ENCODE measurements at places on chromosomes 5 and 9. TPM values are rescaled to one million over a fixed set of nuclear protein-coding genes. Genes with fewer than 3 reads are reported as not detected.

Gene NPR3
- 23.6 TPM for total RNA-seq

Gene SPIN1
- 116 TPM for total RNA-seq

Gene IRF1
- 7.2 TPM for total RNA-seq

Gene SEMA6A
- 0.20 TPM for total RNA-seq

DNA sequence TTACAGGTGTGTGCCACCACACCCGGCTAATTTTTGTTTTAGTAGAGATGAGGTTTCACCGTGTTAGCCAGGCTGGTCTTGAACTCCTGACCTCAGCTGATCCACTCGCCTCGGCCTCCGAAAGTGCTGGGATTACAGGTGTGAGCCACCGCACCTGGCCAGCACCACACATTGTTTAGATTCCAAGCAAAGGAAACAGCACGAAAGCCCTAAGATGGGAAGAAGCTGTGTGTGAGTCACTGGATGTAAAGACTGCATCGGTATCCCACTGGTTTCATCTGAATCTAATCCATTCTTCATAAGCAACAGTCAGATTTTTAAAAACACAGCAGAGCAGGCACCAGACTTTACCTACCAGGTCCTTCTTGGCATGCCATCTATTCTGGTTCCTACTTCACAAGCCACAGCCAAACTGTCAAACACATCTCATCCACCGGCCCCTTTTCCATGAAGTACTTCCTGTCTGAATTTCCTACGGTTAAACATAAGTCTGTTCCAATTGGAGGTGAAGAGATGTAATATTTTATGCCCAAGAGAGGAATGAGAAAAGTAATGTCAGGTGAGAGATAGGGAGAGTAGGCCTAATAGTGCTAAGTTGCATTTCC lies 17.4 kb downstream of the UBTD2 start:
- no peak for DNase-seq

DNA sequence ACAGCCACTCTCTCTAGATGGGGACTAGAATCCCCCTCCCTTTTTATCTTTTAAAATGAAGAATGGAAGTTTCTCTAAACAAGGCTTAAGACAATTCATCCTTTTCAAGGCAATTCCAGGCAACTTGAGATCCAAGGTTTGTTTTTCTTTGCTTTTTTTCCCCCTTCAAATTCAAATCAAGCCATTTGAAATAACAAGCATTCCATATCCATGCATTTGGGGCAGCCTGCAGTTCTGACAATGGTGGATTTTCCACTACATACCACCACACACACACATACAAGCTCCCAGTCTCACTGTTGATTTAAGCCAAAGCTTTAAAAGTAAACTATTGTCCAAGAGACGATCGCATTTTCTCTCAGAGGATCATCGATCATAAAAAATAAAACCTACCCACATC lies 424 bp downstream of the INSYN2B start:
- DNase-seq = no peak

DNA sequence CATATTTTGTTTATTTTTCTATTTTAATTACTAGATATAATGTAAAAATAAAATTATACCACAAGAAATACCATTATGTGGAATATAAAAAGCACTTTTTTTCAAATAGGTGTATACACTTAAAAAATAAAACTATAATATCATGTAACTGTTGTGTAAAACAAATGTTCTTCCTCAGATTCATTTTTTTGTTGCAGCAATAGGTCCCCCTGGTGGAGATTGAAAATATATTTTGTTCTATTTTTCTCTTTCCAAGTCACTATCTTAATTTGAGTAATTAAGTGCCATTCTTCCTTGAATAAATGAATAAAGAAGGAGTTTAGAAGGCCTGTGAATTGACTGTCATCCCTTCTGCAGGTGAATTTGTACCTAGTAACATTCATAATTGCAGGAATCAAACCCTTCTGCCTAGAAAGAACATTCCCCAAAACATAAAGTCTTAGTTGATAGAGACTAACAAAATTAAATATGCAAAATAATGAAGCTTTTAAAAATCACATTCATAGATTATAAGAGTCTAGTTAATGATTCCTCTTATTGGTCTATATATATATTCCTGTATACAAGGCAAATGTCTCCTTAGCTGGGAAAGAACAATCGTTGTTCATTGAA lies 23.4 kb downstream of the CETN3 start:
- no peak for DNase-seq

- no peak for DNase-seq
Observed at GRCh38 chr9:89174291-89174690, 4.3 kb downstream of the SHC3 start.
